ENCODE measurements at places on chromosomes 16 and 17.

DNA sequence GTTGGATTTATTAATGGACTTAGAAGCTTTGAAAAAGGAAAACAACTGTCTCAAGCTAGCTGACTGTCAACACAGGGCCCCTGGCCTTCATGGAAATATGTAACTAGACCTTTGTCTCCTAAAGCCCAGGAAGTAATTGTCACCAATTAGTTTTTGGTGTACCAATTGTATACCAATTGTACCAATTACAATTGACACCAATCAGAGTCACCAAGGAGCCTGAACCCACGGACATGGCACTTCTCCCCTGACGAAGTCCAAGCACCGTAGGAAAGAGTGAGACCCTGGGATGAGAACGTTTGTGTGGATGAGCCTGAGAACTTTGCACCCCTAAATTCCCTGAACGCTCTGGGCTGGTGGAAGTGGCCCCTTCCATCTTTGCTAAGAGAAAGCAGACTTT lies 129.0 kb downstream of the ENGASE start:
- no peak for DNase-seq

GRCh38 chr16:88456356-88457292 lies 3.5 kb downstream of the ZFPM1 start:
- peak; percentile 57 for DNase-seq

DNA sequence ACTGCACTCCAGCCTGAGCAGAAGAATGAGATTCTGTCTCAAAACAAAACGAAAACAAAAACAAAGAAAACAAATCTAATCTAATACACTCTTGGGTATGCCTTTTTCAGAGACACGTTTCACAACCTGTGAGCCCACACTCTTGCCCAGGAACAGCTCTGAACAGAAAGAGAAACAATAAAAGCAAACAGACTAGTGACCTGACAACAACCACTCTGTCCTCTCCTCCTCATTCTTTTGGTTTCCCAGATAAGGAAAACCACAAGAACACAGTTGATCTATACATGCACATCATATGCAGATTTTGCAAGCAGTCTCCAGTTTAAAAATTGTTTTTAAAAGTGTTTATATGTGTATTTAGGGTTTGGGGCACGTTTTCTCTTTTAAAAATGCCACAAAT lies 1.3 kb downstream of the MKS1 start:
- DNase-seq: no peak

DNA sequence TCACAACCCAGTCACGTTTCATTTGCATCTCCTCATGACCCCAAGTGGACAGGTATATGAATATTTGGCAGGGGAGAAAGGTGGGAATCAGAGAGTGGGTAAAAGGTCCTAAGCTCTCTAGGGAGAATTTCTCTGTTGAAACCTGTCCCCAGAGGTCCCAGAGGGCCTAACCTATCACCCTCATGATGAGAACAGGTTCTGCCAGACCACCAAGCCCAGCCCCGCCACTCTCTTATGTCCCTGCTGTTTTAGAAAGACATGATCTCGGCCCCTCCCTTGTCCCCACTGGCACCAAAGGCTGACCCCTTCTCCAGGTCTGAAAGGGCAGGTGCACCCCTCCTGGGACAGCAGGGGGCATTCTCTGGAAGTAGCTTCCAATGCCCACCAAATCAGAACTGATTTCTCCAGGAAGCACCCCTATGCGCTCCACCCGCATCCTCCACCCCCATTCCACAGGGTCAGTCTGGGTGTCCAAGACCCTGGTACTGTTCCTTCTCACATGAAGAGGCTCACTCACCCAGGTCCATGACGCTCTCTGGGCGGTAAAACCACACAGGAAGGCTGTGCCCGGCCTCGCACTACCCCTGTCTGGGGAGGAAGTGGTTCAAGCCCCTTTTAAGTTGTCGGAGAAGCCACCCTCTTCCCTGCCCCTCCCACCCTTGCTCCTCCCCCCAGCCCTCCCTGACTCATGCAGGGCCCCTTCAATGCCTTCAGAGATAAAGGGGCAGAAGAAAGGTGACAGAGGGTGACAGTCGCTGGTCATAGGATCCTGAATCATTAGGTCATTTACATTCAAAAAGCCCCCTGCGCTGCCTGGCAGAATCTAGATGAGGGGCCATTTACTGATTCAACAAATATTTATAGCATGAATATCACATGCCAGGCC lies at the start of gene CCR7:
Gene CCR7 (minus strand): TSS at position 590 of the 886 bp plus-strand sequence. CDS start 63 bp downstream, at position 527.
- DNase-seq: peak; percentile 85

DNA sequence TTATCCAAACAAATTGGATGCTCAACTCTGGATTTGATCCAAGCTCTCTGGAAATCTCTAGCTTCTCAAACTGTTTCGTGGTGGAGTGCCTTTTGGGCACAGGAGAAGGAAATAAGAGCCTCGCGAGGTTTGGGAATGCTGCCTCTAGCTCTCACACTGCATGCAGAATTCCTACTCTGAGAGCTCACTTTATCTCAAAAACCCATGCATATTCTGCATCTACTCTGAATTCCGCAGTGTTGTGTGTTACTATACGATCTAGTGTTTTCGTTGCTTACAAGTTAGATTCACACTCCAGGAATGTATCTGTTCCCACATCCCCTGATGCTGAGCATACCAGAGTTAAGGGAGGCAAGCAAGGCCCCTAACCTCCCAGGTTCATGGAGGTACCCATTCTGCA lies 462.7 kb downstream of the WWOX start:
- no peak for DNase-seq

- no peak for DNase-seq
These were observed 35.7 kb downstream of the MYO15A start for GRCh38 chr17:18144261-18144660.

DNA sequence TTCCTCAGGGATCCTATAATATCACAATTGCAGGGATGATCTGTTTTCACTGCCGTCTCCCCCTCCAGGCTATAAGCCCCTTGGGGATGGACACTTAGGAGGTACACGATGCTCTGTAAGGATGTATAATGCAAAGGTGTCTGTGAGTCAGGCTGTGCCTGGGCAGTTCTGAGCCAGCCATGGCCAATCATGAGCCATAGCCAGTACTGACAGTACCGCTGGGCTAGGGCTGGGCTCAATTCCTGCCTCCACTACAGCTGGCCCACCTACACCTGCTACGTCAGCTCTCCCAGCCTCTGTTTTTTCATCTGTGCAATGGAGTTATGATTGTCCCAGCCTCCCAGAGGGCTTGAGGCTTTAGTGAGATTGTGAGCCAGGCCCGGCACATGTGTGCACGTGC lies 2.8 kb upstream of the WNT9B start:
- DNase-seq: no peak

DNA sequence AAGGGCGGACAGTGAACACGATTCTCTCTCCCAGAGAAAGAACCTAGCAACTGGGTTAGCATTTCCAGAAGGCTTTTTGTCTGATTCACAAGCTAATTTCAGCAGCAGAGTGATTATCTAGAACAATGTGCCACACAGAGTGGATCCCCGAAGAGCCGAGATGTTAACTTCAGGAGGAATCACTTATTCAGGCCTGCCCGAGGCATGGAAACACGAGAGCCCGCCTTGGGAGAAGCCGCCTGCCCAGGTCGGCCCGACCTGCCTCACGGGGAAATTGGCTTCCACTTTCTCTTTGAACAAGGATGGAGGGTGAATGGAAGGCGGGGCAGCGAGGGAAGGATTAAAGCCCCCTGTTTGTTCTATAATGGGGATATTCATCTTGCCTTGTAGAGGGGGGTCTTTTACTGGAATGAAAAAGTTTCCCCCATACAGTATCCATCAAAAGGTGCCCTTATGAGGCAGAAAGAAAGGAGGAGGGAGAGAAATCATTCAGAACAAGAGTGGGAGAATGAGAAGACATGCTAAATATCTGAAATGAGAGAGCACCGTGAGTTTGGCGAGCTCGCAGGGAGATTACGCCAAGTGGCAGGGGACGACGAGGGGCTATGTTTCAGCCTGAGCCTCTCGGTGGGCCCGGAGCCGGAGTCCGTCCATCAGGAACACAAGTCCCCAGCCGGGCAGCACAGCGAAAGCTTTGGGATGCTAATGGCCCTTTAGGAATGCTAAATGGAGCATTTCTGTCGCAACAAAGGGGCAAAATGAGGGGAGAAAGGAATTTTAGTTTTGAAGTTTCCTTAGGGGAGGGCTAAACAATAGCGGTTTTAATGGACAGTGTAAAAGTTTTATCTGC lies 33.0 kb downstream of the NTN1 start:
- DNase-seq: no peak

DNA sequence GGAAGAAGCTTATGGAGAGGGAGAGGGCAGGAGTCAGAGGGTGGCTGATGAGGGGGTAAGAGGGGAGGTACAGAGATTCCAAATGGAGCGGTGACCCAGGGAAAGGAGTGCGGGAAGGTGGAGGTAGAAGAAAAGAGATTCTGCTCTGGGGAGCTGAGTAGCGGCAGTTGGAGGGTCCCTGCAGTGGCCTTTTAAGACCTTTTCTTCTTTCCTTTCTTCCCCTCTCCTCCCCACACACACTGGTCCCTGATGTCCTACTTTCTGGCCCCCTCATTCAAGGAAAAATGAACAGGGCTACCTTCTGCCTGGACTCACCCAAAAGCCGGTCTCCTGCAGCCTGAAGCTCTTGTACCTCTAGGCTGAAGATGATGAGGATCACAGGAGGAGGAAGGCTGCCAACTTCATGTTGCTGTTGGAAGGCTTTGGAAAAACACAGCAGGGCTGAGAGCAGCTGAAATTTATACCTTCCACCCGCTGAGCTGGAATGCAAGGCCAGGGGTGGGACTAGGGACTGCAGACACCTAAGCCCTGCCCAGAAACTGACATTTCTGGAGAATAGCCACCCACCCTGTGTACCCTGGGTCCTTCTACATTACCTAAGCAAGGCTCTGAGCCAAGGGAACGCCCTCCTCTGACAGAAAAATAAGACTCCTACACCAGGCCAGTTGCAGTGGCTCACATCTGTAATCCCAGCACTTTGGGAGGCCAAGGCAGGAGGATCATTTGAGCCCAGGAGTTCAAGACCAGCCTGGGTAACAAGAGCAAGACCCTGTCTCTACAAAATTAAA lies 9.4 kb upstream of the HEATR6 start:
- no peak for DNase-seq

GRCh38 chr16:35296962-35297653 lies 1837.7 kb downstream of the TP53TG3F start:
- DNase-seq: no peak

DNA sequence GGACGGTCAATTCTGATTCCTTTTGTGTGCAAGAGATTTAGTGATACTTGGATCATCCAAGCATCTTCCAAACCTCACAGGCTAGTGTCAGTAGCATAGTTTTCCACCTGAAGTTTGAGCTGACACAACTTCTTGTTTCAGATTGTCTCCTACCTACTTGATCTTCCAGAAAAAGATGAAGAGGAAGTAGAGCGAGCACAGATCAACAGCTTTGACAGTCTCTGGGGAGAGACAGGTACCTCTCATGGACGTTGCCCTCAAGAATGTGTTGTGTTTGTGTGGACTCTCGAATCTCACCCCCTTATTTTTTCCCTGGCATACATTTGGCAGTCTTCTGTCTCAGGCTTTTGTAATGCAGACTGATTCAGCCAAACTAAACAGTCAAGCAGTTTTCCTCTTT lies 47.4 kb downstream of the CYB561 start:
- DNase-seq: no peak

DNA sequence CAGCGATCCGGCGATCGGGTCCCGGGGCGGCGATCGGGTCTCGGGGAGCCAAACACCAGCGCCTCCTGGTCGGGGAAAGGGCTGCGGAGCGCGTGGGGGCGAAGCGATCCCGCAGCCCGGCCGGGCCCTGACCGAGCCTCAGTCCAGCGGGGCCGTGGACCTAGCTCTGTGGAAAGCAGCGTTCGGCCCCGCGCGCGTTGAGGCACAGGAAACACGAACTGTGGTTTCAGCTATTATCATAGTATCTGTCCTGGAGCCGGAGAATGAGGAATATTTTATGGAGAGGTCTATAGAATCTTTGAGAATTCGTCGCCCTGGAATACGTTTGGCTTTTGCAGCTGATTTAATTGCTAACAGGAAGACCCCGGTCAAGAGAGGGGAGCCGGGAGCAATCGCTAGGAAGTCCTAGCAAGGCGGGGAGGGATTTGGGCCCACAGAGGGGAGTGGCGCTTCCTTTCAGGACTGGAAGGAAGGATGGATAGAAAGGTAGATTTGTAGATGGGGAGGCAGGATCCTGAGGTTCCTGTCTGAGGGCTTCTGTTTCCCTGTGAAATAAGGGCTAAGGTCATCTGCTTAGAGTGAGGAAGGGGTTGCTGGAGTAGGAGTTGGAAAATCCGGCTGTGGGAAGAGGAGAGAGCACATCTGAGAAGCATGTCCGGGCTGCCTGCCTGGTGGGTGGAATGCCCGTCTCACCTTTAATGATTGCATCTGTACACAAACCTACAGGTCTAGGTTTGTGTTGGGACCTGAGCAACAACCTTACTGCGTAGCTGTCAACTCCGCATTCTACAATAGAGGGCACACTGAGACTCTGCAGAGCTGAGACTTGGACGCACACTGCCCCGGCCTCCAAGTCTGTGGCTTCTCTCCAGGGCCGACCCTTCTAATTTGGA lies 770 bp downstream of the CCNF start:
- DNase-seq: no peak

DNA sequence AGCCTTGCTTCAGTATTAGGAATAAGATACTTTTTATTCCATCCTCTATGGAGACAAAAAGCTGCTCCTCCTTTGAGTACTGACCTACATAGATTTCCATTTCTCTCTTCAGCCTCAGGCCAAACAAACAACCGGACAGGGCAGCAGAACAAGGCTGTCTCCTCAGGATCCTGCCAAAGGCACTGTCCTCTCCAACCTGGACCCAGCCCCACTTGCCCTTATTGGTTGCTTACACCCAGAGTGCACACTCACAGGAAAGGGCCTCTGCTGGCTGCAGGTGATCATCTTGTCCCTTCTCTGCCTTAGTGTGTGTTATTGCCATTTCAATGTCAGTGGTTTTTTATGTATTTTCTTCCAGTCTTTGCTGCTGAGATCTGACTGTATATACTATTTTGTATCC lies 26.6 kb downstream of the LIG3 start:
- no peak for DNase-seq

- no peak for DNase-seq
These were observed 3.1 kb downstream of the SLC25A39 start for GRCh38 chr17:44321246-44322120.

DNA sequence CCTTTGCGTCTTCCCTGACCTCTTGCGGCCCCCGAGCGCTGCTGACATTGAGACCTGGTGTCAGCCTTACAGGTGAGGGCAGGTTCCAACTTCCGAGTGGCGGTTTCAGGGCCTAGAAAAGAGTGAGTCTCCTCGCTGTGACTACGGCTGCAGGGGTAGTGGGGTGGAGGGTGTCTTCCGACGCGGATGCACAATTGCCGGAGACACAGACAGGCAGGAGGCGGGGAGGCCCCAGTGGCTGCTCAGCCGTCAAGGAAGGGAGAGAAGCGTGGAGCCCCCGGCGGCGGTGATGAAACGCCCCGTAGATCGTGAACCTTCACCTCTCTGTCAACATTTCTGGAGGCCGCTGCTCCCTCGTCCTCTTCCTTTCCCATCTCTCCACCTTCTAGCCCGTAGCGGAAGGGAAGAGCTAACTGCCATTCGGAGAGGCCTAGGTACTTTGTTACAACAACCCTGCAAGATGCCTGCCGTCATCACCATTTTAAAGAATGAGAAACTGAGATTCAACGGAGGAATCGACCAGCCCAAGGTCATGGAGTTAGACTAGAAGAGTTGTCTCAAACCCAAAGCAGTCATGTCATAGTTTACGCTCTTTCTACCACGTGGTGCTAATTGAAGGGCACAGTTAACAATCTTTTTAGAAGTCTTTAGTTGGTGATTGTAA lies 485 bp downstream of the DNAJA3 start:
- DNase-seq: no peak

- DNase-seq: no peak
These were observed 324 bp upstream of the HCRT start for GRCh38 chr17:42185621-42185930.

All from effector CD4-positive, alpha-beta T cell (primary cell).